Cardiac muscle cell (in vitro differentiated cells and primary cell): ENCODE measurements at places on chromosomes 6 and 20.

GRCh38 chr6:113809826-113810225 lies 47.3 kb upstream of the MARCKS start:
- DNase-seq: no peak

DNA sequence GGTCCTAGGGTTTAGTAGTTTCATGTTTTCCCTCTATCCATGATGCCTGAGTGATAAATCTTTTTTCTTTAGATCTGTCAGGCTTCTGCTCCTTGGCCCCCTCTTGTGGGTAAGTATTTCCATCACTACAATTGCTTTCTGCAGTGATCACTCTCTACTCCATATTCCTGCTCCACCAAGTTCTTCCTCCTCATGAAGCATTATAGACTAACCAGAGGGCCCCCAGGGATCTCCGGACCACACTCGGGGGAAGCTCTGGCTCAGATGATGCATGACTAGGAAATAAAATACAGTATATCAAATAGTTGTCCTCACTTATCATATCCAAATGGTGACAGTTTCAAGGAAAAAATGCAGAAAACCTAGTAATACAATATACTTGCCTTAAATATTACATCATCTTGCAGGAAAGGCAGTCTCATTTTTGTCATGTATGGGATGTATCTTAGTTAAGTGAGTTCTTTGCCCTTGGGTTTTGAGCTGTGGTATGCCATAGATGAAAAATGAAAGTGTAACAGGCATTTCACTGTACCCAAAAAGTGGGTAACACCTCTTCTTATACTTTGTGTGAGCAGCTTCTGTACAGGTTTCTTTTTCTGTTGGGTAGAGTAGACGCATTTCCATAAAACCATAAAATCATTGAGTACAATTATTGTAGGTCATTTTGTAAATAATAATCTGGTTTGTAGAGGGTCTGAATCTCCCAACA lies 200.9 kb upstream of the EYA4 start:
- DNase-seq: peak; percentile 12

- no peak for DNase-seq
Measured at GRCh38 chr20:51350941-51351631, 191.4 kb downstream of the NFATC2 start.

DNA sequence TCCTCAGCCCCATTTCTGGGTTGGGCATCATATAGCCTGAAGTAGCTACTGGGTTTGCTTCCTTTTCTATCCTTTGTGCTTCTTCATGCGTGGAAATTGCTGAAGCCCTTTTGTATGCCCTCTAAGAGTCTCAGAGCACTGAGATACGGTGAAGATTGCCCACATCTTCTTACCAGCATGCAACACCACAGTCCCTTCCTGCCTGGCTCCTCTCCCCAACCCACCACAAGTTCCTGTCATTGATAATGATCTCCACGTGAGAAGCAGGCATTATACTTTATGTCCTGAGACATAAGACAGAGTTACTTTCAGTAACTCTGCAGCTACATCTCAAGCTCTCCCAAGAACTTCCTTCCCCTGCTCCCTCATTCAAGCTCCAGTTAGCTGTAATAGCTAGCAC lies 15.8 kb upstream of the PLCB4 start:
- no peak for DNase-seq

GRCh38 chr20:39946931-39947330 lies 742.1 kb downstream of the MAFB start:
- no peak for DNase-seq

DNA sequence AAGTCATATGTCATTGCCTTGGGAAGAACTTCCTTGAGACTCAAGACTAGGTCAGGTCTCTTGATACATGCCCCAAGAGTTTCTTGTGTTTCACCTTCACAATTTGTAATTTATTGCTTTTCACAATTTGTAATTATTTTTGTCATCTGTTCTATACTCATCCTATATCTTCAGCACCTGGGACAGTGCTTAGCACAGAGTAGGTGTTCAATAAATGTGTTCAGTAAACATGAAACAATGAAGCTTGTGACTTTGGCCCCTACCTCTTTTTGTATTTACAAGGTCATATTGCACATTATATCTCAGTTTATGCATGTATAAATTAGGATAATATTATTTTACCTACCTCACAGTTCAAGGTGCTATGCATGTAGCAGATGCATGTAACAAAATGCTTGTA lies 21.5 kb upstream of the SRPK1 start:
- DNase-seq: no peak

- peak; percentile 61 for DNase-seq
Measured at GRCh38 chr6:120826253-120826652, 508.0 kb downstream of the TBC1D32 start.

DNA sequence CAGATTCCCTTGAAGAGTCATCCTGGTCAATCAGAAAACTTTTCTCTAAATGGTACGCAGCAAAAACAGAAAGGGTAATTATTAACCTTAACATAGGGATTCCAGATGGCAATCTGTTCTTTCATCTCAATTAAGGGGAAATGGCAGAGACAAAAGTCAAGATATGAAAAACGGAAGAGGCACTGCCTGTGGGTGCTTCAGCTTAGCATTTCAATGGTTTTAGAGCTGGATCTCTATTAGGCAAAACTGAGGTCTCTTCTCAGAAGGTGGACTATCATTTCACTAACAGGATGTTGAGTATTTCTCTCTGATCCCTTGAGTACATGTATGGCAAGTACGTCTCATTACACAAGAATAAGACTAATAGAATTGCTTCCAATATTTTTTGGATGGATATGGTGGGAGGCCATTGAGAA lies 296.9 kb downstream of the HIVEP2 start:
- no peak for DNase-seq

DNA sequence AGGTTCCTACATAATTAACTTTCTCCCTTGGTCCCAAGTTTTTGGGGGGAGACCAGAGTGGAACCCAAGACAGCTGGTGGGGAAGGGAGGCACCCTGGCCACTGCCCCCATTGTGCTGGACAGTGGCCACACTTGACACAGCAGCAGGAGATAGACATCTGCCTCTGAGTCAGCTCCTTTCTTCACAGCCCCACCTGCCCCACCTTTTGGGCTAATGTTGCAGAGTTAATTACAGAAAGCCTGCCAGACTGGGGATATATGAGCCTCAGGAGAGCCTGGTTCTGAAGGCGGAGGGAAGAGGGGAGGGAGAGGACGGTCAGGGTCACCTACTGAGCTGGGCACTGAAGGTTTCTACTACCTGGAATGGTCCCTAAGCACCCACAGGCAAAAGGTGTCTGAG lies 50.6 kb downstream of the MAFB start:
- DNase-seq: no peak

DNA sequence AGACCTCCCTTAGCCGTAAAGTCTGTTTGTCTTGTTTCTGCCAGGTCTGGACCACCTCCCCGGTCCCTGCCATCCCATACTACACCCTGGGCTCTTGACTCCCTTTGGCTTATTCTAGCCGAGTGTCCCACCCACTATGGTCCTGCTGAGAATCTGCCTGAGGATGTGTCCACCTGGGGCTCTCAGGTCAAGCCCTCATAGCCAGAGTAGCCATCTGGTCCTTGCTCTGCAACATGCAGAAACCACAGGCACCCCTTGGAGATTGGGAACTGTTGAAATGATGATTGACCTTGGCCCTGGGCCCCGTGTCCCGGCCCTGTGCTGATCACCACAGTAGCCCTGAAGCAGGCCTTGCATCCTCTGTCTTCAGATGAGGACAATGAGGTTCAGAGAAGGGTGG lies 44.0 kb downstream of the VSTM2L start:
- DNase-seq: no peak

- DNase-seq: peak; percentile 6
Measured at GRCh38 chr6:77124604-77125003, 338.7 kb downstream of the HTR1B start.

GRCh38 chr6:30787954-30788353 lies 43.6 kb upstream of the IER3 start:
- DNase-seq: no peak

- no peak for DNase-seq
Measured at GRCh38 chr6:119148825-119149525, 70.5 kb upstream of the FAM184A start.

DNA sequence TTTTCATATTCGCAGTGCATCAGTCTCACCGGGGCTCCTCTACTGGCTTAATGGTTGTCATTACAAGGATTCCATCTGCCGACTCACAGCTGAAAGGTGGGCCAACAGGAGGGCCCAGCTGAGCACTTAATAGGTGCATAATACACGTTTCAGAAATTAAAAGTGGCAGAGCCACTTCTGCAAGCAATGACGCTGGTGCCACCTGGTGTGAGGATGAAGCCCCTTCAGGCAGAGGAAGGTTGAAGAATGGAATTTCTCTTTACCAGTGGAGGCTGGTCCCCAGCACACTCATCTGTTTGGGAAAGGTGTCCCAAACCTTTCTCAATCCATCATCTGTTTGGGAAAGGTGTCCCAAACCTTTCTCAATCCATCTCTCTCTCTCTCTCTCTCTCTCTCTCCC lies 8.2 kb upstream of the STMND1 start:
- DNase-seq: peak; percentile 27
